ENCODE measurements at places on chromosomes 16 and 17.

GRCh38 chr17:44608727-44609435 is 47.4 kb upstream of the MEIOC start:
- no peak for DNase-seq

DNA sequence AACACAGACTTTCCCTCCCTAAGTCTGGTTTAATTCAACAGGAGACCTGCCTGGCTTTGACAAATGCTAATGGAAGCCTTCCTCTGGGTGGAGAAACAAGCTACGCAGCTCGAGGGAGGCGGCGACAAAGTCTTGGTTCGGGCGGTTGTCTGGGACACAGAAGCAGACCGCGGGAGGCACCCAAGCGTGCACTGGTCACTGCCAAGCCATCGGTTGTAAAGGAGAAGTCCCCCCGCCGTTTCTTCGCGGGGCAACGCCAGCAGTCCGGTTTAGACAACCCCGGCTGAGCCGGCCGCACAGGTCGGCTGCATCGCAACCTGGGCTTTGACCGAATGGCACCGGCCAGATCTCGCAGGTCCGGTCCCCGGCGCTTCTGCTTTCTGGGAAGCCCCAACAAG is 586 bp downstream of the GLYR1 start:
- DNase-seq, result no peak

- DNase-seq, result no peak
Measured at GRCh38 chr16:84501077-84501735, 3.3 kb downstream of the MEAK7 start.

DNA sequence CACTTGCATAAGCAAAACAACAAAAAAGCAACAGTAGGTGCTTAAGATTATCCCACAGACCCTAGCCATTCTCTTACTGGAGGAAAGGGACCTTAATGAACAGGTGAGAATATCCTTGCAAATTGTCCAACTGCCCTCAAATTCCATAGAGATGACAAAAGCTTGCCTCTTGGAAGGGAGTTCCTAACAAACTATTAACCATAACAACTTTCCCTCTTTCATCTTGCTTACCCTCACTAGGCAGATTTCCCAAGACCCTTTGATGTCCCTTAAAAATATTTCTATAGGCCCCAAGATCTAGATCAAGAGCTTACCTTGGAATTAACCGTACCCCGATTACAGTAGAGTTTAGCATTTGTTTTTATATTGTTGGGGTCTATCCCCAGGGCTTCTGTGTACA is 21.8 kb downstream of the CNP start:
- no peak for DNase-seq

- no peak for DNase-seq
Measured at GRCh38 chr17:63124536-63124935, 158.5 kb downstream of the TANC2 start.

DNA sequence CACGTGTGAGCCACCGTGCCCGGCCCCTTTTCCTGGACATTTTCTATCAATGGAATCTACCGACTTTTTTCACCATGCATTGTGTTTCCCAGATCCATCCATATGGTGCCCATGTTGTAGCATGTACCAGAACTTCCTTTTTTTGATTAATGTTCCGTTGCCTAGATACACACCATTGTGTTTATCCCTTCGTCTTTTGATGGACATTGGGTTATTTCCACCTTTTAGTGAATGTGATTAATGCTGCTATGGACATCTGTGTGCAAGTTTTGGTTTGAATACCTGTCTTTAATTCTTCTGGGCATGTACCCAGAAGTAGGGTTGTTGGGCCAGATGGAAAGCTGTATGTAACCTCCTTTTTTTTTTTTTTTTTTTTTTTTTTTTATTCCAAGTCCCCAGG is 79.8 kb downstream of the NT5M start:
- no peak for DNase-seq

- DNase-seq, result no peak
Measured at GRCh38 chr16:69793526-69793925, 31.4 kb downstream of the WWP2 start.

DNA sequence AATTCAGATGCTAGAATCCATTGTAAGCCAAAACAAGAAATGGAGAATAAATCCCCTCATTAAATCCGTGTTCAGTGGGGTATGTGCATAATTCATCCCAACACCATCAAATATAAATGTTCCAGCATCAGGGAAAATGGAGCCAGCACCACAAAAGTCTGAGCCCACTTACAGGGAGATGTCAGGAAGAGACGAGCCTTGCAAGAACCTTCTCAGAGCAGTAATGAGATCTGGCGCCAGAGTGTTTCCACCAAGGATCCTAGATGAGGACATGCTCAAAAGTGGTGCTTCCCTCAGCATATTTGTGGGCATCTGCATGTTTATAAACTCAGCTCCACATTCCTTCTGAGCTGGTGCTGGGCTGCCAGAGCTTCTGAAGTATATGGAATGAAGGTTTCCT is 541.9 kb upstream of the C16orf82 start:
- no peak for DNase-seq
